Naive thymus-derived CD8-positive, alpha-beta T cell (primary cell): ENCODE measurements at places on chromosomes 7 and 10. TPM values are rescaled to one million over a fixed set of nuclear protein-coding genes. Genes with fewer than 3 reads are reported as not detected.
A peak's percentile ranks its signal among the peaks of the same experiment; 100 is the strongest.

Gene DBF4
- total RNA-seq = 33.4 TPM

Gene GJD4
- not detected for total RNA-seq

Gene CASP7
- total RNA-seq = 14.6 TPM

Gene GPR26
- not detected for total RNA-seq

Gene TCTN3
- 23.7 TPM for total RNA-seq

- no peak for DNase-seq
Measured at GRCh38 chr7:36083626-36084380, 69.3 kb upstream of the EEPD1 start.

GRCh38 chr10:89710753-89711152 is 9.4 kb downstream of the KIF20B start:
- no peak for DNase-seq

- DNase-seq = no peak
Measured at GRCh38 chr7:107479303-107479702, 9.4 kb downstream of the GPR22 start.

DNA sequence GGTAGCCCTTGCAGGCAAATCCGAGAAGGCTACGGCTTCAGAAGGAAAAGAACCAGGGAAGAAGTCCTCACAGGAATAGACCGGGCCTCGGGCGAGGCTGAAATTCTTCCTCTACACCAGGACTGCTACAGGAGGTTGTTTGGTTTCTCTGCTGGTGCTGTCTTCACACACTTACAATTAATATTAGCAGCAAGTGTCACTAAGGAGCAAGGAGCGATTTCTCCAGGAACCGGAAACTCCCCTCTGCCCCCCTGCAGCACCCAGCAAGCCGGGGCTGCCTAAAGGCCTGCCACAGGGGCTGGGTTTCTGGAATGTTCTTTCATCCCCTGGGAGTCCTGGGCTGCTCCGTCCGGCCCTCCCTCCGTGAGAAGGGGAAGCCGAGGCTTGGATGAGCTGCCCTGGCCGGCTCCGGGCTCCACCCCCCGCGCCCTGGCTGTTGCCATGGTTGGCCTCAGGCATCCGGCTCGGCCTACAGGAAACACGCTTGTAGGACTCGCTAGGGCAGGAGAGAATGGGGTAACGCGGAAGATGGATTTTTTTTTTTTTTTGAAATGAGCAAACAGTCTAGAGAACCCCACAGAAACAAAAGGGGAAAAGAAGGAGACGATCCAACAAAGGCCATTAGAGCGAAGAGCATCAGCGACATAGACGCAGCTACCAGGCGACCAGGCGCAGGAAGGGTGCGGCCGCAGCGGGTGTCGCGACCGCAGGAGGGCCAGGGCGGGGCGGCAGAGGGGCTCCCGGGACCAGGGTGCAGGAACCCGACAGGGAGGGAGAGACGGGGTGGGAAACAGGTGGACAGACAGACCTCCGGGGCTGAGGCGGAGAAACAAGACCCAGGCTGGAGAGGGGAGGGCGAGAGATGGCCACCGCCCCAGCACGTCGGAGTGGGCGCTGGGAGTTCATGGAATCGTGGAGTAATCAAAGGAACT is 33.0 kb downstream of the EN2 start:
- DNase-seq = no peak

- DNase-seq = no peak
Measured at GRCh38 chr7:35448486-35448885, 194.6 kb upstream of the TBX20 start.

DNA sequence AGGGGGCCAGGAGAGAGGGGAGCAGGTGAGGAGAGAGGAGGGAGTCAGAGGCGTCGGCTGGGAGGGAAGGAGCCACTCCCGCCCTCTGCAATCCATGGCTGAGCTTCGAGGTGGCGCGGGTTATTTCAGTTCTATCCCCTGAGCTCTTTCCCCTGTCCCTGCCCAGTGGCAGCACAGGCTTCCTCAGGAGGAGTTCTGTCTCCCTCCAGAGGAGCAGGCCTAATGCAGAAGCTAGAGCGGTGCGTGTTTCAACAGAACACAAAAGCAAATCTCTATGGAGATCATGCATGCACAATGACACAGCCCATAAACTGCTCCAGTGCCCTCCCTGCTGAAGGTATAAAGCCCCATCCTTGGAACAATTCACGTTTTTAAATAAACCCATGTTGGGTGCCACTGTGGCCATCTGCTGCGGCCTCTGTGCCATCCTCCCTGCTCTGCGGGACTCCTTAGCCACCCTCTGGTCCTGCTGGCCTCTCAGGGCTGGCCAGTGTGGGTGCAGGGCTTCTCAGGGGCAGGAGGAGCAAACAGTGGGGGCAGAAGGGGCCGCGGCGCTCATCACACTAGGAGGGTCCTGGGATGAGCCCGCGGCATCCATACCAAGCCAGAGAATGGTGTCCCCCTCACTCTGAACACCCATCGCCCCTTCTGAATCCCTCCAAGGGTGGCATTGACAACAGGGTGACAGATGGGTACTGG is 192.6 kb upstream of the LYZL2 start:
- no peak for DNase-seq

GRCh38 chr7:15862781-15863165 is 176.3 kb upstream of the MEOX2 start:
- DNase-seq = no peak

DNA sequence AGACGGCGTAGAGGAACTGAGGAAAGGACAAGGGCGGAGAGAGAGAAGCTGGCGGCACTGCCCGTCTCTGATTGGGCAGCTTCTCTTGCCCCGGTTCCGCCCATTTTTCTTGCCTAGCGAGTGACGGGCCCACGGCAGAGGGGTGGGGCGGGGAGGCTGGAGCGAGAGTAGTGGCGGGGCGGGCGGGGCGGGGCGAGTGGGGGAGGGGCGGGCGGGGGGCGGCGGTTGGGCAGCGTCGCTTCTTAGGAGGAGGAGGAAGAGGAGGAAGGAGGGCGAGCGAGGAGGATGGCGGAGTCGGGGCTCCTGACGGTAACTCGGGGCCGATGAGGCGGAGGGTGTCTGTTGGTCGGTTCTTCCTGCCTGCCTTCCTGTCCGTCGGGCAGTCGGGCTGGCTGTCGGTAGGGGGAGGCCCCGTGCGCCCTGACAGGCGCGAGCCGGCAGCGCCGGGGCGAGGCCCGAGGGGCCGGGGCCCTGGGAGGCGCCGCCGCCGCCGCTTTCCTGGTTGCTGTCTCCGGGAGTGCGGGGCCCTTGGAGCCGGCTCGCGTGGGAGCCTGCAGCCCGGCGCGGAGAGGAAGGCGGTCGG is at the start of gene SHOC2:
Gene SHOC2 (plus strand): TSS at position 256 of the 583 bp plus-strand sequence. CDS start 44,755 bp downstream, outside the sequence.
- peak; percentile 98 for DNase-seq

Gene HMX3
- total RNA-seq = not detected

Gene C10orf143
- total RNA-seq = 19.6 TPM

GRCh38 chr7:25947669-25948516 is 204.1 kb upstream of the NFE2L3 start:
- DNase-seq = no peak

Gene COMMD3
- total RNA-seq = 53.9 TPM

Gene PNLIPRP3
- not detected for total RNA-seq

- no peak for DNase-seq
Measured at GRCh38 chr7:42621543-42622219, 290.2 kb downstream of the C7orf25 start.

- DNase-seq = no peak
Measured at GRCh38 chr7:128831994-128832879, 2.0 kb downstream of the FLNC start.

DNA sequence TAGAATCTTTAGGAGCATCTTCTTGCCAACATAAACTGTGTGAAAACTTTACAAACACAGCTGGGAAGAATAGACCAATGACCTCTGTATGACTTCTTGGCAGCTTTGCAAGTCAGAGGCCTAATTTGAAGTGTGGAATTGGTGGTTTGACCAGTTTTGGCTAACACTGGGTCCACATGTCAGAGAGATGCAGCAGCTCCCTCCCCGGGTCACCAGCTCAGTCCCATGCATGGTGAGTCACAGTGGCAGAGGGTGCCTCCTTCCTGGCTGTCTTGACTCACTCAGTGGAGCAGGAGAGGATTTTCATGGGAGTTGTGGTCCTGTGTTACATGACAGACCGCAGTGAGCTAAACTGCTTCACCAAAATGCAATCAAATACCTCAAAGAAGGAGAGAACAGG is 8.2 kb upstream of the STARD3NL start:
- peak; percentile 50 for DNase-seq

- DNase-seq = peak; percentile 83
Measured at GRCh38 chr10:124231168-124232155, 138.1 kb upstream of the CHST15 start.

Gene OR2A5
- not detected for total RNA-seq
